ENCODE measurements at places on chromosomes 16 and 17.
A peak's percentile ranks its signal among the peaks of the same experiment; 100 is the strongest.

GRCh38 chr17:65109990-65110680, 27.0 kb upstream of the RGS9 start:
- no peak for DNase-seq

DNA sequence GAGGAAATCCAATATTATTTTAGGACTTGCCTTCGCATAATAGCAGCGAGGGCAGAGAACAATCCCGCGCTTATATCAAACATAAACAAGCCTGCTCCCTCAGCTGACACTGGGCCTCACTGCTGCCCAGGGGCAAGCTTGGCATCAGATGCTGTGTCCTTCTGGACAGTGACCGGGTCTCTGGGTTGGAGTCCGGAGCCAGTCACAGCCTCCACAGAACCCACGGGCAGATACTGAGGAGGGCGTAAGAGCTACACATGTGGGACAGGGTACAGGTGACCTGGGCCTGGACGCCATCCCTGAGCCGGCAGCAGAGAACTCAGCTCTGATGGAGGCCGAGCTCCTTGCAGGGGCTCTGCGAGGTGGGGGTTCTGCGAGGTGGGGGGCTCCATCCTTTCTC, 14.7 kb upstream of the ZNF469 start:
- DNase-seq: no peak

- no peak for DNase-seq
Measured at GRCh38 chr17:58504826-58505351, 9.5 kb downstream of the MTMR4 start.

DNA sequence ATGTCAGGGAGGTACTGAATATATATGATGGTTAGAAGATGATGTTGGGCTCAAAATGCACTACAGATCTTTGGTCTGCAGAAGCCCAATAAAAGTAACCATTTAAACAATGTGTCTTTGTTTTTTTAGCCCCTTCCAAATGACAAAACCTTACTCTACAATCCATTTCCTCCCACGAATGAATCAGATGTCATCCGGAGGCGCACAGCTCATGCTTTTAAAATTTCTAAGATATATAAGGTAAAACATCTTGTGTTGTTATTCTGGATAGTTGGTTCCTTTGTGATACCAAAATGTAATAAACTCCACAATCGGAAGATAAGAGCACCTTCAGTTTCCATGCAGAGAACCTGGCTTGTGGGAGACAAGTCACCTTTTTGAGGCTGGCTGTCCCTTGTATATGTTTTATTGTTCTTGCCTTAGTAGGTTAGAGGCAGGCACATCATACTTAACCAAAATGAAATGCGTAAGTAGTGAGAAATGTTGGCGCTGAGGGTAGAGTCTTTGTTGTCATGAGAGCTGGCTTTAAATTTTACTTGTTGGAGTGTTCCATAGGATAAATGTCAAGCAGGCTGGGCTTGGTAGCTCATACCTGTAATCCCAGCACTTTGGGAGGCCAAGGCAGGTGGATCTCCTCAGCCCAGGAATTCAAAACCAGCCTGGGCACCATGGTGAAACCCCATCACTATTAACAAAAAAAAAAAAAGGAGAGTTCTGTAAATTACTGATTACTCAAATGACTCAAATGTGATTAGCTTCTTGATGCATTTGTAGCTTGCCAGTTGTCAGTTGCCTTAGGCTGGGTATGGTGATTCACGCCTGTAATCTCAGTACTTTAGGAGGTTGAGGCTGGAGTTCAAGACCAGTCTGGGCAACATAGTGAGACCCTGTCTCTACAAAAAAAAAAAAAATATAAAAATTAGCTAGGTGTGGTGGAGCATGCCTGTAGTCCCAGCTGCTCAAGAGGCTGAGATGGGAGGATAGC, 19.7 kb upstream of the SNTB2 start:
- DNase-seq: no peak

GRCh38 chr17:2385240-2386210, 15.3 kb downstream of the MNT start:
- no peak for DNase-seq

DNA sequence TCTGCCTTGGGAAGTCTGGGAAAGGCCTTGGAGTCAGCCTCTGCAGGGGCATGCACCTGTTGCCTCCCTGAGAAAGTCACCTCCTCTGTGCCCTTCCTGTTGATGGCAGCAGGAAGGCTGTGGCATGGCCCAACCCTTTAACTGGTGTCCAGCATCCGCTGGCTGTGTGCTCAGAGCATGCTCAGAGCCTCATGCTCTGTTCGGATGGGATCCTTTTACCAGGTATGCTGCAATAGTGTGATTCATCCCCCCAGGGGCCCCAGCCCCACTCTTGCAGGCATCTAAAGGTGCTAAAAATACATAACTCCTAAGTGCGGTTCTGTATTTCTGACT, 24.9 kb downstream of the KLHL36 start:
- no peak for DNase-seq

DNA sequence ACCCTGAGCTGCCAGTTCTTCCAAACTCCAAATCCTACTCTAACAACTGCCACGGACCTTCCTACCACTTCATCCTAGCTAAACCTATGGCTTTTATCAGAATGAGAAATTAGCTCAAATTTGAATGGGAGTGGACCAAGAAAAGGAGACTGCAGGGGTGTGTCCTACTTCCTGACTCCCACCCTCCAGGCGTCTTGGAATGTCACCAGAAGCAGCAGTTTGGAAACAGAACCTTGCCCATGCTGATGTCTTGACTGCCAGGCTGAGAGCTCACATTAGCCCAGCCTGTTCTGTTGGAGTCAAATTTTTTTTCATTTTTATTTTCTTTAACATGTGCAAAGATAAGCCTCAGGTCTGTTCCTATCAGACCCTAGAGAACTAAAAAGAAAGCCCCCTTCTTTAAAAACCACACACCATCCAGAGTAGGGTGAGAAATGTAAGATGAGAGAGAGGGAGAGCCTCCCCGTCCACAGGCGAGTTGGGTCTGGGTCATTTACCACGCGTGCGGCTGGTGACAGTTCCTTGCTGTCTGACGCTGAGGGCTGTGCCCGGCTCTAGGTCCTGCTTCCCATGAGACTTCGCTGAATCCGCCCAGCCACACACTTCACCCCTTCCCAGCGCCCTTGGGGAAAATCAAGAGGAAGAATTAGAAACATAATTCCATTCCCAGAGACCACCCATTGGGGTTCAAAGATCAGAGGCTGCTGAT, 54.3 kb downstream of the WNT3 start:
- no peak for DNase-seq

- DNase-seq: peak; percentile 6
Measured at GRCh38 chr16:69762814-69763598, 874 bp downstream of the WWP2 start.

DNA sequence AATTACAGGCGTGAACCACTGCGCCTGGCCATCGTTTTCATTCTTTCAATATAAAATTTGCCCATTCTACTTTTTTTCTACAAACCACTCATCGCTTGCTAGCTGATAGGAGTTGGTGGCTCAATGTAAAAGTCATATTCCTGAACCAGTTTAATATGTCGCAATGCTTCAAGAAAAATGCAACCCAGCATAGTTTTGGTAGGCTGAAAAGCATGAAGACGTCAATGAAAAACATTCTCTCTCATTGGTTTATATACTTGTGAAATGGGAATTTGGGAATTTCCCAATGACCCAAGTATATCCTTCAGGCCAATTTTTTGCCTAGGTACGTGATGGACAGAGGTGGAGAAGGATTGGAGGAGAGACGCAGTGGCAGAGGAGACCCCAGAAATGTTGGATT, 26.9 kb downstream of the USP43 start:
- DNase-seq: no peak

GRCh38 chr16:54431997-54432896, 145.7 kb upstream of the IRX3 start:
- DNase-seq: no peak

- DNase-seq: no peak
Measured at GRCh38 chr17:80096561-80097021, 4.8 kb upstream of the GAA start.

- no peak for DNase-seq
Measured at GRCh38 chr17:48613862-48614694, 1.0 kb downstream of the HOXB8 start.

- no peak for DNase-seq
Measured at GRCh38 chr16:85675251-85675874, 13.4 kb downstream of the GINS2 start.

DNA sequence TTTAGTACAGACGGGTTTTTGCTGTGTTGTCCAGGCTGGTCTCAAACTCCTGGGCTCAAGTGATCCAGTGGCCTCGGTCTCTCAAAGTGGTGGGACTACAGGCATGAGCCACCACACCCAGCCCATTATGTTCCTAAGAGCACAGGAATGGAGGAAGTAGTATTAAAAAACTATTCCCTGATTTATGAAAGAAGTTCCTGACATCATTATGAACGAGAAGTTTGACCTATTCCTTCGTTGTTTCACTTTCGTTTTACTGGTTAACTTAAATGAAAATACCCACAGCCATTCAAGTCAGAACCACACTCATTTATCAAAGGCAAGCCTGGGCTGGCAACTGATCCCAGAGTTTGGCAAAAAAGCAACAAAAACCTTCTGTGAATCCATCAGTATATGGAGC, 13.5 kb upstream of the CBX4 start:
- DNase-seq: no peak

DNA sequence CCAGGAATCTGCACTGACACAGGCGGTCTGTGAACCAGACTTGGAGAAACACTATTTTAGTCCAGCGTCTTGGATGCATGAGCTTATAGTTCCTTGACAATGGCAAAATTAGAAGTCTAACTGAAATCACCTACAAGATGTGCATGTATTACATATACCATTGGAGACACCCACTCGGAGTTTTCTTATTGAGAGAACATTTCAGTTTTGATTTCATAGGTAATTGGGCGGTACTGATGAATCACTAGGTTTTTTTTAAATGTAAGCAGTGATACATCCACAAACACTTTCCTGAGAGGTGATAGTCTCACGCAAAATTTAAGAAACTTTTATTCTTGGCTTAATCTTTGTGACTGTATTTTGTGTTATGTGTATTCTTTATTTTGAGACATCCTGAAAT, 69.8 kb downstream of the PRKCA start:
- DNase-seq: no peak

DNA sequence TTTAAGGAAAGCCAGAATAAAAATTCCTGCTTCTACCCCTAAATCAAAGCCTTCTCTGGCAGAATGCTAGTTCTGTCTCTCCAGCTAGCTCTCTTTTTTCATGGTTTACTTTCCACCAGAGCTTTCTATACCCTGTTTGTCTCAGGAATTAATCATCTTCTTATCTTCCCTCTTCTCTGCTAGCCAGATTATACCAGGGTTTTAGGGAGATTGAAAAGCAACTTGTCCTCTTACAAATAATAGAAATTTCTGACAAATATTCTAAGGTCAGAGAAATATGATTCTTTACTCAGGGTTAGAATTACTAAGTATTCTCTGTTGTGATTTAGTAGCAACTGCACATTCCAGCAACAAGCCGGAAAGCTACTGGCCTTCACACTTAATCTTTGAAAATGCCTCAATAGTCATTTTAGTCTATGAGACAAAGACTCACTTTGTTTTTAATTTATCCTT, 166.4 kb downstream of the TANC2 start:
- no peak for DNase-seq

DNA sequence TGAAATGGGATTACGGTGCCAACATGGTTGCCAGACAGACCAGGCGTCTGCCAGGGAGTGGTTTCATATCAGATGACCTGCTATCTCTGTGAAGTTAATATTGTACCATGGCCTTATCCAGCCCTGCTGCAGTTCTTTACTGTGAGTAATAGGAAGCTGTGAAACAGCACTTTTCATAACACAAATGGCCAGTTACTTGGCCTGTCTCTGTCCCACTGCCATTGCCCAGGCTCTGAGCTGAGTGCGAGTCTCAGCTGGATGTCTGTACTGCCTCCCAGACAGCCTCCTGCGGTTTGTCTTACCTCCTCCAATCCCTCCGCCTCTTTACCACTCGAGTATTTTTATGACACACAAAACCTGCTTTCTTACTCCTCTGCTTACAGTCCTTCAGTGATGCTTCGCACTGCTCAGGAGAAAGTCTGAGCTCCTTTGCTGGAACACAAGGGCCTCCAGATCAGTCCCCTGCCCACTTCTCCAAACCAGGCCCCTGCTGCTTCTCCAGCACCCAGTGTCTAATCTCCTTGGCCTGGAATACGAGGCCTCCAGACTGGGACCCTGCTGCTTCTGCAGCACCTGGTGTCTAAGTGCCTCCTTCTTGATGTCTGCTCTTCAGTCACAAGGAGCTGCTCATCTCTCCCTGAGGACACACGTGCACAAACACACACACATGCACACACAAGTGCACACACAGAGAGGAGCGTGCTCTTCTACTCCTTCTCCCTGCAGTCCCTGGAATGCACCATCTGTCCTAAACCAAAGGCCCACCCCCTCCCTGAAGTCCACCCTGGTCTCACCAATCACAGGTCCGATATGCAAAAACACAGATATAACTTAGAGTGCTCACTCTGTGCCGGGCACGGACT, 17.1 kb upstream of the RHOT1 start:
- DNase-seq: no peak

DNA sequence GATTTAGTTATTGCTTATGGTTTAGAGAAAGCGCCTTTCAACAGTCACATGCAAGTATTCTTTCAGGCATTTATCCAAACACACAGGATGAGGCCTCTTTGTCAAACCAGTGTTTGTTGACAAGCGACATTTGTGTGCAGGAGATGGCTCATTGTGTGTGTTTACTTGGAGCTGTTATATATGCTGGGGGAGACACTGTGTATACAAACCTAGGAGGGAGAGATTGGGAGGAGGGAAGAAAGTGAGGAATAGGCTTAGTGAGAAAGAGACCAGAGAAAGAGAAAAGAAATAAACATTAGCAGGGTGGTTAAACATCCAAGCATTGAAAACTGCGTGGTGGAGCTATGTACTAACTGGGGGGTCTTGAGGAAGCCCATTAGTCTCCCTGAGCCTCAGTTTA, 437.6 kb downstream of the MAF start:
- no peak for DNase-seq

GRCh38 chr17:16926061-16926511, 45.8 kb downstream of the TNFRSF13B start:
- DNase-seq: no peak

DNA sequence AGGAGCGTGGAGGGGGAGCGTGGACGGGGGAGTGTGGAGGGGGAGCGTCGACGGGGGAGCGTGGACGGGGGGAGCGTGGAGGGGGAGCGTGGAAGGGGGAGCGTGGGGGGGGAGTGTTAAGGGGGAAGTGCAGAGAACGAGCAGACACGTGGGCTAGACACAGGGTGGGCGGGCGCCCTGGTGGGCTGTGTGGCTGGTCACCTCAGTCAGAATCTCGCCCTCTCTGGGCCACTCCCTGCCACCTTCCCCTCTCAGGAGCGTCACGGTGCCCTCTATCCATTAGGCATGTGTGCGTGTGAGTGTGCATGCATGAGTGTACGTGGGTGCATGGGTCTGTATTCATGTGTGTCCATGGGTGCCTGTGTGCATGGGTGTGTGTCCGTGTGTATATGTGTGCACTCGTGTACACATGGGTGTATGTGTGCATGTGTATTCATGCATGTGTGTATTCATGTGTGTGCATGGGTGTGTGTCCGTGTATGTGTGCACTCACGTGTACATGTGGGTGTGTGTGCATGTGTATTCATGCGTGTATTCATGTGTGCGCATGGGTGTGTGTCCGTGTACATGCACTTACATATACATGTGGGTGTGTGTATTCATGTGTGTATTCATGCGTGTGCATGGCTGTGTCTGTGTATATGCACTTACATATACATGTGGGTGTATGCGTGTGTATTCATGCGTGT, 49.3 kb upstream of the PABPN1L start:
- no peak for DNase-seq

GRCh38 chr16:11319529-11320146, 25.6 kb upstream of the RMI2 start:
- no peak for DNase-seq

Data from stimulated activated CD4-positive, alpha-beta T cell treated with anti-CD3 and anti-CD28 coated beads, Interleukin-2, amount 100 ng/mL, for 4 hours (primary cell).